Fibroblast of skin of back (primary cell): ENCODE measurements at places on chromosomes 2 and 18.

DNA sequence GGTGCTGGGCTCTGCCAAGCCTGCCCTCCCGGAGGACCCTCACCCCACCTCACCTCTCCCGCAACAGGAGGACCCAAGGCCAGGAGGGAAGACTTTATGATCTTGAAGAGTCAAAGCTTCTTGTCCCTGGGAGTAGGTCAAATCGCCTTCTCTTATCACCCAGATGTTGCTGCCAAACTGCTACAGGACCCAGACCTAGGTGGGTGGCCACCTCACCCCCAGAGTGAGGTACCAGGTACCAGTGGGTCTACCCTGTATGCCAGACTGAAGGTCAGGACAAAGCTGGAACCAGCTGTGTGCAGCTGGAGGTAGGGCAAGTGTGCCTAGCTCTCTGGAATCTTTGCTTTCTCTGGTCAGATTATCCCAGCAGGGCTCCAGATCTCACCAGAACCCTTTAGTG lies 197.2 kb downstream of the ZFP36L2 start:
- DNase-seq = no peak

- peak; percentile 29 for DNase-seq
Measured at GRCh38 chr18:64017870-64018269, 48.0 kb downstream of the SERPINB8 start.

- no peak for DNase-seq
Measured at GRCh38 chr2:24676493-24676892, 116.7 kb downstream of the PTRHD1 start.

DNA sequence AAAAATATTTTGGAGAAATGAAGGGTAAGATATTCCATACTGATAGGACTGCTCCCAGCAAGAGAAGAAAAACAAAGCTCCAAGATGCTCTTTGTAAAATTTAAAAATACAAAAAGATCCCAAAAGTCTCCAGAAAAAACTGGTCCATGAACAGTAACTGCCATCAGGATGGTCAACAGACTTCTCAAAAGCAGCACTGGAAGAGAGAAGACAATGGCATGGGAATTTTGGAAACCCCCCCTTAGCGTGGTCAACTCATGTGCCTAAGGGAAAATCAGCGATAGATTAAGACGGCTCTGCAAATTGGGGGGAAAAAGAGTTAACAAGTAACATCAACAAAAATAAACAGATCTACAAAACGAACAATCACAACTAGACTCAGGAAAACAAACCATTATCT lies 23.6 kb downstream of the B4GALT6 start:
- DNase-seq = no peak

GRCh38 chr2:54632733-54633692 lies 90.4 kb upstream of the EML6 start:
- peak; percentile 82 for DNase-seq

GRCh38 chr2:218043701-218044109 lies 25.3 kb upstream of the RUFY4 start:
- DNase-seq = no peak

DNA sequence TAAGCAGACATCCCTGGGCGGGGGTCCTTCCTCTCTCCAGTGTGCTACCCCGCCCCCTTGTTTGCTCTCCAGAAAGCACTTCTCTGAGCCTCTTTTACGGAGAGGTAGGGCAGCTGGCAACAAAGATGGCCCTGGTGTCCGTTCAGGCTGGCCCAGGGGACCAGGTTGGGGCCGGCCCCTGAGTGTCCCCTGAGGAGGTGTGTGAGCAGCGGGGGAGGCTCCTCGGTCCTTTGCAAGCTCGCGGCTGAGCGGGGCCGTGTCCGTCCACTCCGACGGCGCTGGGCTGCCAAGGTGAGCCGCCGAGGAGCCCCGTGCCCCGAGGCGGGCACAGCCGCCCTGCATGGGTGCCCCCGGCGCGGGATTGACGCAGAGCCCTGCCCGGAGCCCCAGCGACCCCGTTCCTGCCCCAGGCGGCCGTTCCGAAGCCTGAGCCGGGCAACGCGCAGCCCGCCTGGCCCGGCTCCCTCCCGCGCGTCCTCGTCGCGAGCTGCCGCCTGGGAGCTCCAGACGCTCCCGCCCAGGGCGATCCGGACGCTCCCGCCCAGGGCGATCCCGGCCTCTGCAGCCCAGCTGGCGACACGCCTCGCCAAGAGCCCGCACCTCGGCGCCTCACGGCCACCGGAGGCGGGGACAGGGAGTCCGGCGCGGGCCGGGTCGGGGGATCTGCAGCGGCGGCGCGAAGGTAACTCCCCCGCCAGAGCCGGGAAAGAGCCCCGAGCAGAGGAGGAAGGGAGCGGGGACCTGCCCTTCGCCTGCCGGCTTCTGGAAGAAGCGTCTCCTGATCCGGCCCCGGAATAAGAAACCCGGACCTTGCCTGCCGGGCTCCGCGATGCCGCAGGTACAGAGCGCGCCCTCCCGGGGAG lies at the start of gene PROKR1:
Gene PROKR1, plus strand, starts transcription at position 569 of the 863 bp plus-strand sequence. CDS start 2,243 bp downstream, outside the sequence.
- peak; percentile 30 for DNase-seq

DNA sequence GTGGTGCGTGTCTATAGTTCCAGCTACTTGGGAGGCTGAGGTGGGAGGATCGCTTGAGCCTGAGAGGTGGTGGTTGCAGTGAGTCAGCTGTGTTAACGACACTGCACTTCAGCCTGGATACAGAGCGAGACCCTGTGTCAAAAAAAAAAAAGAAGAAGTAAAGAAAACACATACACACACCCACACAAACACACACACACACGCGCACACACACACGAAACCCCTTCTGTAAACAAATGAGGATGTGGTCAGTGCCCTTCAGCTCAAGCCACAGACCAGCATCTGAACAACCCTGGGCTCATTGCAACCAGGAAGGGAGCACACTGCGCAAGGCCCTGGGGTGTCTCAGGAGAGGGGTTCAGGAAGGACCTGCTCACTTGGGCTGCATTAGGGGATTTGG lies 47.9 kb upstream of the KCNF1 start:
- DNase-seq = no peak
